Right atrium auricular region (tissue), 2 donors: ENCODE measurements at places on chromosomes 2 and 18.

DNA sequence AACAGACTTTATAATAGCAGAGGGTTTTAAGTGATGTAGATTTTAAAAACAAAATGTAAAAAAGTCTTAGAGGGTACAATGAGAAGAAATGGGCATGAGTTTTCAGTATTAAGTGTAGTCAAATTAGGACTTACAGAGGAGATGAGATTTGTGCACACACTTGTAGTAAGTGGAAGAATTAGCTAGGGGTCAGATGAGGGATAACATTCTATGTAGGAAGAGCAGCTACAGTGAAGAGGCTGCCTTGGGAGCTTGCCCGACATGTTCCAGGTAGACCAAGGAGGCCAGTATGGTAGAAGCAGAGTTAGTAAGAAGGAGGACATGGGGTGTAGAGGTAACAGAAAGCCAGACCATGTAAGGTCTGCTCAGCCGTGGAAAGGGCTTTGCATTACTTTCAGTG, 189.2 kb upstream of the DSEL start:
- DNase-seq, result no peak

- DNase-seq, result no peak
Observed at GRCh38 chr2:227164763-227165291, 403 bp downstream of the COL4A3 start.

DNA sequence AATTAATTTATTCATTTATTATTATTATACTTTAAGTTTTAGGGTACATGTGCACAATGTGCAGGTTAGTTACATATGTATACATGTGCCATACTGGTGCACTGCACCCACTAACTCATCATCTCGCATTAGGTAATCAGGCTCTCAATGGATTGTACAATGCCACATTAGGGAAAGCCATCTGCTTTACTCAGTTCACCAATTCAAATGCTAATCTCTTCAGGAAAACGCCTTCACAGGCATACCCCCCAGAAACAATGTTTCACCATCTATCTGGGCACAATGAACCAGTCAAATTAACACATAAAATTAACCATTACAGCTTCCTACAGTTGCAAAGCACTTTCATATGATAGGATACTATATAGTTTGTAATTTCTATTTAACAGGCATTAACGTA, 84.8 kb upstream of the DNAJC10 start:
- no peak for DNase-seq

- DNase-seq, result no peak
Observed at GRCh38 chr18:35822413-35822812, 150.1 kb upstream of the RMP24 start.

GRCh38 chr2:235515821-235516220, 22.0 kb downstream of the AGAP1 start:
- no peak for DNase-seq

DNA sequence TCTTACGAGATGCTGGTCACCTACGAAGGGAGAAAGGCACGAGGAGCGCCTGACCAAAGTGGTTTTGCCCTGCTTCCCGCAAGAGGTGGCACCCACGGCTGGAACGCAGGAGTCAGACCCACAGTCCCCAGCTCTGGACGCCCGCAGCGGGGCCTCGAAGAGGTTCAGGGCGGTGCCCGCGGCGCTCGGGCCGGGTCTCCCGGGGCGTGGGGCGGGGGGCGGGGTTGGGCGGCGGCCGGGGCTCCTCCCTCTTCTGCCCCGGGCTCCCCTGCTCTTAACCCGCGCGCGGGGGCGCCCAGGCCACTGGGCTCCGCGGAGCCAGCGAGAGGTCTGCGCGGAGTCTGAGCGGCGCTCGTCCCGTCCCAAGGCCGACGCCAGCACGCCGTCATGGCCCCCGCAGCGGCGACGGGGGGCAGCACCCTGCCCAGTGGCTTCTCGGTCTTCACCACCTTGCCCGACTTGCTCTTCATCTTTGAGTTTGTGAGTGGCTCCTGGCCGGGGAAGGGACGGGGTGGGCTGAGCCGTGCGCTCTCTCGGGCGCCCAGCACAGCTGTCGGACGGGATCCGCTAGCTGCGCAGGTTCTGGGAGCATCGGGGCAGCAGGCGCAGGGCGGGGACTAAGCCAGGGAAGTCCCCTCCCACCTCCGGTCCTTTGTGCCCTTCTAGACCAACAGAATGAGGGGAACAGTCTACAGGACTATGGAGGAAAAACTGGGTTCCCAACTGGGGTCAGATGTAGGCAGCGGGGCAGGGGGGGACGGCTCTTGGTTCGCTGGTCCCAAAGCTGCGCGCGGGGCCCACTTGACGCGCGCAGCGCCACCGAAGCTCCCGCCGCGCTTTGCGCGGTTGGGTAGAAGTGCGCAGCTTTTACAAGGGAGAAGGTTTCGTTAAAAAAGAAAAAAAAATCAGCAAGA, at the start of gene MAL:
MAL (plus strand) TSS at position 303 of the 914 bp plus-strand sequence; CDS start at position 388, 85 bp downstream.
- no peak for DNase-seq

GRCh38 chr2:206635015-206635414, 7.3 kb upstream of the FAM237A start:
- DNase-seq, result no peak

DNA sequence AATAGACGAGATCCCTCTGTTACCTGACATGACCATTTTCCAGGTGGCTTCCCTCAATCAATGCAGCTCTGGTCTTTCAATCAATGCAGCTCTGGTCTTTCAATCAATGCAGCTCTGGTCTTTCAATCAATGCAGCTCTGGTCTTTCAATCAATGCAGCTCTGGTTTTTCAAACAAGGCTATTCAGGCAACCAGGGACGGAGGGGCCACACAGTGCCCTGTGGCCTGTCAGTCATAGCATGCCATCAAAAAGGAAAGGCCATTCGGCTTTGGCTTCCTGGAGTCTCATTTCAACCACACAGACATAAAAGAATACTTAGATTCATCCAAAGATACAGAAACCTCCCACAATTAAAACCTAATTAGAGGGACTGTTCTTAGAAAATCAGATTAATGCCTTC, 13.3 kb downstream of the MPP4 start:
- DNase-seq, result no peak

GRCh38 chr18:49901862-49902340, 88.6 kb upstream of the ACAA2 start:
- DNase-seq, result no peak

GRCh38 chr2:19355931-19356544, 2.4 kb downstream of the OSR1 start:
- no peak for DNase-seq

DNA sequence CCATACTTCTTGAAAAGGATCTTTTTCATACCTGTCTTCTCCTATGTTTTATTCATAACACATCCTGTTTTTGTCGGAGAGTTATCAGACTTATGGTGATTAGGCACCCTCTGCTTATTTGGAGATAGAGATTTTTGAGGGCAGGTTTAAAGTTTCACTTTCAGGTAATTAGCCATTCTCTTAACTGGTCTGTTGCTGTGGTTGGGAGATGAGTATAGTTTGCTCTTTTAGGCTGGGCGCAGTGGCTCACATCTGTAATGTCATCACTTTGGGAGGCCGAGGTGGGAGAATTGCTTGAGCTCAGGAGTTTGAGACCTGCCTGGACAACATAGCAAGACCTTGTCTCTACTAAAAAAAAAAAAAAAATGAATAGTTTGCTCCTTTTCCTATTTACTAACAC, 25.3 kb downstream of the SFTPB start:
- no peak for DNase-seq

DNA sequence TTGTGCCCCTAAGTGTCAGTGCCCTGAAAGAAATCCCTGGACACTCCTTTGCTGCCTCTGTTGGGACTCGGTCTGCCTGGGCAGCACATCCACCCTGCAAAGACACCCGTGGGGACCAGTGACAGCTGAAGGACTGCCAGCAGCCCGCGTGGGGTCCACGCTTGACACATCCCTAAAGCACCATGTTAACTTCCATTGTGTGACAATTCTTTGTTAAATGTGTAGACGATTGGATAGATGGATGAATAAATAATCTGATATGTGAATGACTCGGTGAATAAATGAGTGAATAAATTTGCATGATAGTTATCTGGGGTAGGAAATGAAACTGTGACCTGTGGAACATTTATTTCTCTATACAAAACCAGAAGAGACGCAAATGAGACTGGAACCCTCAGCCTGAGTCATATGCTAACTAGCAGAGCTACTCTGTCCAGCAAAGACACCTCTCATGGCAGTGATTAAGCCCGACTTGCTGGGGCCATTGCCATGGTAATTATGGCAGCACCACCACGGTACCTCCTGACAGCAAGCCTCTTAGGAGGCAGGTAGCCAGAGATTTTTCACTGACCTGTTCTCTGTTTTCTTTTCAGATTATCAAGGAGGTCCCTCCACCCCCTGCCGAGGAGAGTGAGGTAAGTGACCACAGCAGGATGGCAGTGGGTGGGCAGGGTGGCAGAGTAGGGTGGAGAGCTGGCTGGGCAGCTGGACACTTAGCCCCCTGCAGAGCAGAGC, 156.8 kb downstream of the ANTXR1 start:
- DNase-seq, result no peak

GRCh38 chr2:222289278-222290160, 9.3 kb downstream of the PAX3 start:
- DNase-seq, result no peak

DNA sequence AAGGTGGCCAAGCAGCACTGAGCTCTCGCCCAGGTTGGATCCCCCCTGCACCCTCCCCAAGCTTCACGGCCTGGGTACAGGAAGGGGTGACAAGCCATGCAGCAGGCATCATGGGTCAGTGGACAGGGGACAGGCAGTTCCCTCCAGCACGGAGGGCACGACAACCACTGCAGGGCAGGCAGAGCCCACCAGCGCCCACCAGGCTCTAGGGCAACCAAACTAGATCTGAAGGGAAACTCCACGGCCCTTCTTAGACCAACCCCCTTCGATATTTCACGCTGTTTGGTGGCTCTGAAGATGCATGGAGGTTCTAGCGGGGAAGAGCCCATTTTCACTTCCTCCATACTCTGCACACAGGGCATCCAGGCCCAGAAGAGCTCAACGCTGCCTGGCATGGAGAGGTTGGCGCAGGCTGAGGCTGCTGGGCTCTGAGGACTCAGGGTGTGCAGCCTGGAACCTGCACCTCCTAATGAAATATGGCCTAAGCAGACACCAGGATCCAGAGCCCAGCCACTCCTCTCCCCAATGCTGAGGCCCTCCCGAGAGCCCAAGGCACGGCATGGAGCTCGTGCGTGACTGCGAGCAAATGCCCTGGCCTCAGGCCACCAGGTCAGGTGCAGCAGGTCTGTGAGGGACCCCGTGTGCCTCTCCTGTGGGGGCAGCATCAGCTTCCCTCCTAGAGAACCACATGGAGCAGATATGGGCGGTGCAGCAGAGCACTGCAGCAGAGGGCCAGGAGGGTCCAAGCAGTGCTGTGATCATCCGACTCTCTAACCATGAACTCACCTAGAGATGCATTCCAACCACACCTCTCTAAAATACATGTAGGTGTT, 8.7 kb upstream of the MTERF4 start:
- no peak for DNase-seq

GRCh38 chr2:206942592-206943478, 3.5 kb downstream of the CPO start:
- no peak for DNase-seq

- DNase-seq, result no peak
Observed at GRCh38 chr2:88967844-88968243, 276.4 kb downstream of the RPIA start.

DNA sequence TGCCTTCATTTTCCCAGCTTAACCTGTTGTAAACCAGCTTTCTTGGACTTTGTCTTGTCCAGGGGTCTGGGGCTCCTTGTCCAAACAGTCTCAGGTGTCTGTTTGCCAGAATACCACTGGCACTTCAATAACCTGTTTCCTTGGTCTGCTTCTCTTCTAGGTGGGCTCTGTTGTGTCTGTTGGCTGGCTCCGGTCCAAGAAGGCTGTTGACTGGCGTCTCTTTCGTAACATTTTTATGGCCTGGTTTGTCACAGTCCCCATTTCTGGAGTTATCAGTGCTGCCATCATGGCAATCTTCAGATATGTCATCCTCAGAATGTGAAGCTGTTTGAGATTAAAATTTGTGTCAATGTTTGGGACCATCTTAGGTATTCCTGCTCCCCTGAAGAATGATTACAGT, 17.0 kb downstream of the SLC20A1 start:
- no peak for DNase-seq

DNA sequence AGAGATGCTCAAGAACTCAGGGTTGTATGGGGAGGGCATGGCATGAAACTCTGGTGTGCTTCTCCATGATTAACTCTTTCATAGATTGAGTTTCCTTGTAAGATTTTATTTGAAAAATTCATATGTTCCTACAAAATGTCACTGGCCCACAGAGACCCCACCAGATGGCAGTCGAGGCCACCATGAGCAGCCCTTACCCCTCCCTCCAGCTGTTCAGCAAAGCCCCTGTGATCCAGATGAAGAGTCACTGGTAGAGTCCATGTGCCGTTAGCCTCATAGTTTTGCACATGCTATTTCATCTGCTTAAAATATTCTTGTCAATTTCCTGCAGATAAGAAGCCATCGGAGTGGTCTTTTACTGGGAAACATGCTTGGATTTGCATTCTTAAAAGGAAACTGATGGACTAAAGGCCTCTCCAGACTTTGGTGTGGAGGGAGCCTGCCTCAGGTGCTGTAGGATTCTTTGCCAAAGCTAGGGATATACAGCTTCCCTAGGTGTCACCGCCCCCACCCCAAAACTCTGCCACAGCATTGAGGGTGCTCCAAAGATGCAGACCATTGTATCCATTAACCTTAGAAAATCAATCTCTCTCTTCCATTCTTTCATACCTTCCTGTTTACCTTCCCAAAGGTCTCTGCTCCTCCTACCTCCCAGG, 18.8 kb downstream of the ZNF385B start:
- no peak for DNase-seq

DNA sequence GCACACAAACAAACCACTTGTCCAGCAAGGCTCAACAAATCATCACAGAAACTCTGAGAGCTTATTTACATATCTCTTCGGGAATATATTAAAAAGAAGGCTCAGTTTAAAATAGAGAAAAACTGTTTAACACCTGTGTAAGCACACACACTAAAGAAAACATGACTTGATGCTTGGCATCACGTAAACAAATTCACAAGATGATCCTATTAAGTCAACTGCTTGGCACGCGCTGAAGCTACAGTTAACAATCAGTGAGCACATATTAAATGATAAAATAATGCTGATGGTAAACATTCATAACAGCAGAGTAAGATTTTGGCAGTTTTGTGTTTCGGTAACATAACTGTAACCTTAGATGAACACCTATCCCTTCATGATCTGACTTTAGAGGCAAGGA, 4.3 kb upstream of the HES6 start:
- no peak for DNase-seq

DNA sequence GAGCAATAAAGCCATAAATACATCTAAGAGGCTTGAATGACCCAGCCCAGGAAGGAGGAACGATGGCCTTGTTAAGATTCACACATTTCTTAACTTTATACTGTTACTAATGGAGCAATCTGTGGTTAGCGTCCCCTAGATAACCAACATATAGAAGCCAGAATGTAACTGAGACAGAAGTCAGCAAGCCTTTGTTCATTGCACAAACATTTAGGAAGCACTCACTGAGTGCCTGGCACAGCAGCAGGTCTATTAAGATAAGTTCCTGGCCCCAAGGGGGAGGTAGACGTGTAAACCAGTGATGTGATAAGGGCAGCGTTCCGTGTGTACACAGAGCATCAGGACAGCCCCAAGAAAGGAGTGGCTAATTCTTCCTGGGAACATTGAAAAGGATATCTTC, 63.6 kb upstream of the ATL2 start:
- no peak for DNase-seq
